ENCODE measurements at places on chromosomes 3 and 15.

GRCh38 chr3:153756816-153757215, 364.4 kb upstream of the ARHGEF26 start:
- DNase-seq, result no peak

- DNase-seq, result no peak
Measured at GRCh38 chr3:101896083-101896757, 46.9 kb downstream of the NFKBIZ start.

- DNase-seq, result no peak
Measured at GRCh38 chr3:197956626-197956988, 3.4 kb upstream of the LMLN start.

GRCh38 chr3:61560517-61561373, 626 bp upstream of the PTPRG start:
- DNase-seq, result no peak

DNA sequence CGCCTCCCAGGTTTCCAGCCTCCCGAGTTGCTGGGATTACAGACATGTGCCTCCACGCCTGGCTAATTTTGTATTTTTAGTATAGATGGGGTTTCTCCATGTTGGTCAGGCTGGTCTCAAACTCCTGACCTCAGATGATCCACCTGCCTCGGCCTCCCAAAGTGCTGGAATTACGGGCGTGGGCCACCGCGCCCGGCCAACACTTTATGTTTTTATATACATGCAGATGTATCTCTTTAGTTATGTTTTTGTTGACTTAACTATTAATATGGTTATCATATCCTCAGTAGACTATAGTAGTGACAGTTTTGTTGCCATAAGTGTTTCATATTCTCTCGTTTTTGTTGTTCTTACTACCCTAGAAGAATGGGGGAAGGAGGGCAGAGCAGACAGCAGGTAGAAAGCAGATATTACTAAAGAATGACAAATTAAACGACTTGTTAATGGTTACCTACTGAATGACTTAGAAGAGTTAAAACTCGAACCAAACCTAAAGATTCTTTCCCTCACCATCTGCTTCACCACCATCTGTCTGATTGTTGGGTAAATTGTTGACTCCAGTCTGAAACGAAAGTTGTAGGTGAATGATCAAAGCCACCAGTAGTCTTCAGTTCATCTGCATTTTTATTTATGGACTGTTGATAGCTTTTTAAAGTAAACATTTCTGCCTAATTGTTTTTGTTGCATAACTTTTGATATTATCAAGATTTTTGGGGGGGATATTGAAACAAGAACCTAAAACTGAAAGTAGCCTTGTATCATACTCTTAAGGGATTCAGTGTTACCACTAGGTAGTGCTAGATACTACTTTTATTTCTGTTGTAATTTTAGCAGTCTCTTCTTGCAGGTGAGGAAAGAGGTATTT, 89.3 kb downstream of the RASA2 start:
- DNase-seq, result no peak

DNA sequence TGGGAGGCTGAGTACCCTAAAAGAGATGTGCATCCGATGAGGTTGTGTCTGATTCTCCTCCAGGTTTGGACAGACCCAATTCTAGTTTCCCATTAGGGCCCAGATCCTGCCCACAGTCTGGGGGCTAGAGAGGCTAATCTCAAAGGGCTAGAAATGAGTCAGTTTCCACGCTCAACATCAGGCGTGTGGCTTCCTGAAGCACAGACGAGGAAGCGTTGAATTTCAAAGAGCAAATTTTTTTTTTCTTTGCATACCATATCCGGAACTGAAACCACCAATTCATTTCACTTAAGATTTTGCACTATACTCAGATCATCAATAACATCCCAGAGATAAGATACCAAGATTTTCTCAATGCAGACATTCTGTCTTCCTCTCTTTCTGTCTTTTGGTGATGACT, 173.8 kb upstream of the BCL6 start:
- DNase-seq, result no peak

DNA sequence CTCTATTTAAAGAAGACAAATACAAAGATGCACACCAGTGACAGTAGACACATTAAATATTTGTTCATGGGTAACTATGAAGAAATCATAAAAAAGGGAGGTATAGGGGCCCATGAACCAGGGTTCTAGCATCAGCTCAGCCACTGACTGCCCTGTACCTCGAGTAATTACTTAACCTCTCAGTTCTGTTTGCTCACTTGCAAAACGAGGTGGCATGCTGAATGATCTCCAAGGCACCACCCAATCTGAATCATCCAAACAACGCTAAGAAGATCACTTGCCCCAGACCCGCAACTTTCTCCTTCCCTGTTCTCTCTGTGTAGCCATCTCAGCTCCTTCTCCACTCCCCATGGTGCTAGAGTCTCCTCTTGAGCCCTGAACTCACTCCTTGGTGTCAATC, 374.7 kb downstream of the VPS13C start:
- DNase-seq, result no peak

GRCh38 chr3:195577645-195578177, 6.0 kb downstream of the APOD start:
- DNase-seq, result no peak

DNA sequence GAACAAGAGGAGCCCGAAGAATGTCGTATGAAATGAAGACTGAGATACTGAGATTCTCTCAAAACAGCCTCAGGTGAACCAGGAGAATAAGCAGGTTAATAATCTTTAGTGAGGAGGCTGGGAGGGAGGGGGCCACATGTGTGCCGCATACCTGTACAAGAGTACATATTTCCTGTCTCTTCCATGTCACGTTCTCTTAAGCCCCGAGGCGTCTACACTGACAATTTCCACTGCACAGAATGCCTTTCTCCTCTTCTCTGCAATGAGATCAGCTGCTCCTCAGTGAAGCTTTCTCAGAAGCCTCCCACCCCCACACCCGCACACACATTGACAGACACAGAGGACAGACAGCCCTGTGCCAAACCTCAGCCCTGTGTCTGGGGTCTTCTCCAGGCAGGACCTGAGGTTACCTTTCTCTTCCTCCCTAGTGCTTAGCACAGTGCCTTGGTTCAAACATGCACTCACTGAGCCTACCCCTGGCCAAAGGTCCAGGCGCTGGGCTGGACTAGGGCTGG, 55.4 kb downstream of the PDZRN3 start:
- no peak for DNase-seq

DNA sequence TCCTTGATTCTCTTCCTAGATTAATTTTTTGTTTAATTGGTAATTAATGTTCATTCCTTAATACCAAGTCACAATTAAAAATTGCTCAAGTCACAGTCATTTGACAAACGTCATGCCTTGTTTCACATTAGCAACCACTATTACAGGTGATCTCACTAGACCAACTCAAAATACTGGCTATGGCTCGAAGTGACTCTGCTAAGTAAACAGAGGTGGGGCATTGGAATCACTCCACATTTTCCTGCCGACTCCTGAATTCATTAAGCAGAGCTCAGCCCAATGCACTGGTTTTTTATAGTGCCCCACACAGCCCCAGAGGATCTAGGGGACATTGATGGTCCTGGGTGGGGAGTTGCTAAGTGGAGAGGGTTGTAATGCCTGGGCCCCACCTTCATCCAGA, 201.2 kb upstream of the NSMCE3 start:
- no peak for DNase-seq

GRCh38 chr3:78736863-78737262, 1030.9 kb downstream of the ROBO1 start:
- DNase-seq, result no peak

DNA sequence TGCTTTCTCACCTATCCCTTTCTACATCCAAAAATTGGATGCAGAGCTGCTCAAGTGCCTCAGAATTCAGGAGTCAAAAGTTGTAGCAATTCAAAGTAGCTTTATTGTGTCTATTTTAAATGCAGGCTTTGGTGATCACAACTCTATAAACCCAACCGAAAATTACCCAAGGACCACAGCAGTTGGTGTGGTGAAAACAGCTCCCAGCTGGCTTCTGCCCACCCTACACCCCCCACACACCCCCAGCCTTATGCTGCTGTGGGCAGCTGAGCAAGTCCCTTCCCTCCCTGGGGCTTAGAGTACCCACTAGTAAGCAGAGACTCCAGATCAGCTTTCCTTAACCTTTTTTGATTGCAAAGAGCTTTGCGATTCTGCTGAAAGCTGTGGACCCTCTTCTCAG, 5.8 kb upstream of the HES1 start:
- DNase-seq, result no peak

DNA sequence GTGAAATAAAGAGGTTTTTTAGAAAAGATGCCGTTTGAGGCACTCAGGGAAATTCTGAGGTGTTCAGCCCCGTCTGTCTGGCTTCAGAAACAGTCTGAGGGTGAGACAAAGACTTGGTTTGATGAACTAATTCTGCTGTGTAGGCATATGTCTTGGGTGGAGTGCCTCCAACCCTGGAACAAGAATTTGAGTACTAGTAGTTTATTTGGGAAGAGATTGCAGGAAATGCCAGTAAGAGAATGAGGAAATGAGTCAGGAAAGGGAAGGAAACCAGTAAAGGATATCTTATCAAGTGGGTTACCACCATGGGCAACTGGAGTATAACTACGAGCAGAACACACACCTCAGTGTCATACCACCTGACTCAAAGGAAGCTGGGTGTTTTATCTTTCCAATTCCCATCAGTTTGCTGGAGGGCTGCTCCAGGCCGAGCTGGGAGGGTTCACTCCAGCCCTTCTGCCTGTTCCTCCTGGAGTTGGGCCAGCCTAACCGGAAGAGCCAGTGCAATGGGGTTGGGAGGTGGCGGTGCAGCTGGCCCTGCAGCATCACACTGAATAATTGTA, 75.3 kb downstream of the TGFBR2 start:
- no peak for DNase-seq

DNA sequence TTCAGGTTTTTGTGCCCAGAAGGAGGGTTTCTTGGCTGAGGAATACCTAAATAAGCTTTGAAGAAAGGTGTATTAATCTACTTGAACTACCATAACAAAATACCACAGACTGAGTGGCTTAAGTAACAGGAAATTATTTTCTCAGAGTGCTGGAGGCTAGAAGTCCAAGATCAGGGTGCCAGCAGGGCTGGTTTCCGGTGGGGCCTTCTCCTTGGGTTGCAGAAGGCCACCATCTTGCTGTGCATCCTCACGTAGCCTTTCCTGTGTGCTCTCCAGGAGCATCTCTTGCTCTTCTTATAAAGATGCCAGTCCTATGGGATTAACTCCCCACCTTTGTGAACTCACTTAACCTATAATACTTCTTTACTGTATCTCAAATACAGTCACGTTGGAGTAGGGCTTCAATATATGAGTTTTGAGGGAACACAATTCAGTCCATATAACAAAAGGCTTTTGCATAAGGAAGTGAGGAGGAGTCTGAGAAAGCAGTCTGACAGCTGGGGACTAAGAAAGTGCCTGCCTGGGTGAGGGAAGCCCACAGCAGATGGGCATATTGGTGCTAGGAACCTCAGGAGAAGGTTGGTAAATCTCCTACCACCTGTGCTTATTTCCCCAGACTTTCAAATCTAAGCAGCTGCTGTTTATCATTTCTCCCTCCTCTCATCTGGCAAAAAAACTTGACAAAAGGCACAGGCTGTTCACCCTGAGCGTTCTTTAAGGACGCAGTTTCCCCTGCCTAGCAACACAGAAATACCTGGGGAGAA, 89.6 kb upstream of the CBLB start:
- DNase-seq, result no peak

GRCh38 chr3:113565555-113565954, 33.2 kb downstream of the SIDT1 start:
- DNase-seq, result no peak

GRCh38 chr15:39407116-39407515, 173.8 kb upstream of the THBS1 start:
- no peak for DNase-seq

DNA sequence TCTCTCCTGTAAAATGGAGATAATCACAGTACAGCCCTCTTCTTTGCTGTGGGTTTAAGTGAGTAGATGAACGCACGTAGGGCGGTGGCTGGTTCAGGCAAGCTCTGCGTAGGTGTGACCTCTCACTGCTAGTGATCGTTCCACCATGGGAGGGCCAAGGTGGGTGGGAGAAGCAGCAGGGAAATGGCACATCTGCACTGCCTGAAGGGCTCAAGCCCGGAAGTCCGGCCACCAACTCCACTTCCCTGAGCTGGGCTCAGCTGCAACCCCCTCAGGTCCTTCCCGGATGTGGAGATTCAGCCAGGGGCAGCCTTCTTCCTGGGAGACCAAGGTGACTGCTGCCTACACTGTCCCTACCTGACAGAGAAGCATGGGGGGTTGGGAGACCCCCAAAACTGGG, 102.9 kb downstream of the ADCY5 start:
- DNase-seq, result peak; percentile 8

DNA sequence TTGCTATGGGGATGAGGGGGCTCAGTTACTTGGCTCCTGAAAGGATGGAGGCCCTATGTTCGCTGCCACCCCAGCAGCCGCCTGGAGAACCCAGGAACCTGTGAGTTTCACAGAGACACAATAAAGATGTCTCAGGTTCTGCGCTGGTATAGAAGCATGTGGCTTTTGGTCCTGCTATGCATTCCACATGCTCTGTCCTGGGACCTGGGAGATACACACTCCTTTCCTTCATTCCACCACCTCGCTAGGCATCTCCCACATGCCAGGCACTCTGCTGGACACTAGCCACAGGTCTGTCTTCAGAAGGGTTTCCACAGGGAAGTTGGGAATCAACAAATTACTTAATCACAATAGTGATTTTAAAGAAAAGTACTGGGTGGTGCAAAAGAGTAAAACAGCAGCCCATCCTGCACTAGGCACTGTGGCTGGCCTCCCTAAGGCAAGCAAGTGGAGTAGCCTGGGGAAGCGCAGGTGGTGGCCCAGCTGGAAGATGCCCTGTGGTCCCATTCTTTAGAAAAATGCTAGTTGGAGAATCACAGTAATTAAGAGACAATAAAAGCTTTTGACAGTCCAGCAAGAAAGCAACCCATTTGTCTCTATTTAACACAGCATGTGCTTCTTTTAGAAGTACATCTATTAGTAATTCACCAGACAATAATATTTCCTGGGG, 408.9 kb upstream of the WNT5A start:
- DNase-seq, result no peak

Data from K562 (cell line).